ENCODE measurements at places on chromosomes 16 and 17.

DNA sequence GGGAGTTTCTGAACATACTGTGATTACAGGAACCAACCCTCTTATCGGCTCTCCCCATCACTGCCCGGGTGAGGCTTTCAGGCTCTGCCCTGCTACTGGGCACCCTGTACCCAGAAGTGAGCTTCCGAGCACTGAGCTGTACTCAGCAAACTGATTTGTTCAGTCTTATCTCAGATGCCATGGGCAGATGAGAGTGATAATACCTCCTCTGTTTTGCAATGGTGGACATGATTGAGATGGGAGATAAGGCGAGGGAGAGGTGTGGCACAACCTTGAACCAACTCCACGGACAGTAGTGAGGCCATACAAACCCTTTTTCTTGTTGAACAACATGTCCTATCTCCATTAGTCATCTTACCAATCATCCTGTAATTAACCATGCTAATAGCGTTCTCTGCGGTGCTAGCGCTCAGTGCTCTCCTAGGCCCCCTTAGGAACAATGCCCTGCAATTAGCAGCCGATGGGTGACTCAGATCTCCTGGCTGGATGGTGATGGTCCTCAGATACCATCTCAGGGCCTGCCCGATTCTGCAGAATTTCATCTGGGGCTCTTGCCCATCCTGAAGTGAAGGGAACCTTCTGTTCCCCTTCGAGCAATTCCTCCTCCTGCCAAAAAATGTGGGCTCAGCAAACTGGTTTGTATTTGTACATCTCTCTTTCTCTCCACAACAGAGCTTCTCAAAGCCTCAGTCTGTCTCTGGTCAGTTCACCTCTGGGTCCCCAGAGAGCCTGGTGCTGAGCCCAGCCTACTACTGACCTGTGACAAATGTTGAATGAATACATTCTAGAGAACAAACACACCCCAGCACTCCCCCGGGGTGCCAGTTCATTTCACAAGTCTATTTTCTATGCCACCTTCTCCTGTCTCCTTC, 139.3 kb upstream of the IRX3 start:
- DNase-seq, result peak; percentile 10

DNA sequence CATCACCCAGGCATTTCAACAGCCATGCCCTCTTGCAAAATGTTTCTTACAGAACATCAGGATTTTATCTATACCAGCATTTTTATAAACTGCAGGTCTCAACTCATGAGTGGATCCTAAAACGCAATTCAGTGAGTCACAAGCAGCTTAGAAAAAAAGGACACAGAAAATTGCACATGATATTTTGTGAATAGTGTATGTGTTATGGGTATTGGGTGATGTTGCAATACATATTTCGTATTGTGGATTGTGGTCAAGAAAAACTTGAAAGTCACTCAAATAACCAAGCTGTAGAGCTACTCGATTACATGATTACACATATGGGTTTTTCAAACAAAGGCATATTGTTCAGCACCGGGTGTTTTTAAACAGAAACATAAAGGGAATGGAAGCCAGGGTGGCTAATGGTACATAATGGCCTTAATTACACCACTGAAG, 1.4 kb downstream of the WIPI1 start:
- no peak for DNase-seq

DNA sequence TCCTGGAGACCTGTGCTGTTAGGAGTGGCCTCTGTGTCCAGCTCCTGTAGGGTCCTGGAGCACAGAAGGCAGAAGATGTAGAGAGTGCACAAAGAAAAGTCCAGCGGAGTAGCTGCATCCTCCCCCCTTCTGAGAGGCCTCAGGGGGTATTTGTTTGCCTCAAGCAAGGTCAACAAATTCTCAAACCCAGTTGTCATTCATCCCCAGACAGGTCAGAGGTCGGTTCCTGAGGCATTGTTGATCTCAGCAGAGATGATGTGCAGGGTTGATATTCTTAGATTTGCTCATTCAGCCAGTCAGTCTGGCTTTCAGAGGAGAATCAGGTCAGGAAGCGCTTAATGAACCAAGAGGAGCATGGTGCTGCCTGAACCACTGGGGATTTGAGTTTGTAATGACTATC, 8.3 kb upstream of the RBFOX1 start:
- DNase-seq, result no peak

DNA sequence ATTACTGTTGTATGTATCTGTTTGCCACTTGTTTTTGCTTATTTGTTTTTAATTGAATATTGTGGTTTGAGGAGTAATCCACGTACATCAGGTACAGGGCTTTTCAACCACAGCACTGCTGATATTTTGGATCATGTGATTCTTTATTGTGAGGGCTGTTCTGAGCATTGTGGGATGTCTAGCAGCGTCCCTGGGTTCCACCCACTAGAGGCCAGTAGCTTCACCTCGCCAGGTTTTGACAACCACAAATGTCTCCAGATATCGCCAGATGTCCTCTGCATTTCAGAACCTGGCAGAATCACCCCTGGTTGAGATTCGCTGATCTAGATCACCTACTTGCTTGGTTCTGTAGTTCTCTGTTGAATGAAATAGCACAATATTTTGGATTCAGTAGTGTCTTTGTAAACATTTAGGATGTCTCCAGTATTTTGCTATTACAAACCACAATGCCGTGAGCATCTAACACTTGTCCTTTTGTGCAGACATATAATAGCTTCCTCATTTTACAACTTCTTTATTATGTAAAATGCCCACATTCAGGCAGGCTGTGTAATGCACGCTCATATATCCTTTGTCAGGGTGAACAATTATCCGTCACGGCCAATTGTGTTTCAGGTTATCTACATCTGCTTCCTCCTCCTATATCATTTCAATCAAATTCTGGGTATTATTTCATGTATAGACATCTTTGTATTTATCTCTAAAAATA, 380.3 kb downstream of the SNX29 start:
- DNase-seq, result no peak

DNA sequence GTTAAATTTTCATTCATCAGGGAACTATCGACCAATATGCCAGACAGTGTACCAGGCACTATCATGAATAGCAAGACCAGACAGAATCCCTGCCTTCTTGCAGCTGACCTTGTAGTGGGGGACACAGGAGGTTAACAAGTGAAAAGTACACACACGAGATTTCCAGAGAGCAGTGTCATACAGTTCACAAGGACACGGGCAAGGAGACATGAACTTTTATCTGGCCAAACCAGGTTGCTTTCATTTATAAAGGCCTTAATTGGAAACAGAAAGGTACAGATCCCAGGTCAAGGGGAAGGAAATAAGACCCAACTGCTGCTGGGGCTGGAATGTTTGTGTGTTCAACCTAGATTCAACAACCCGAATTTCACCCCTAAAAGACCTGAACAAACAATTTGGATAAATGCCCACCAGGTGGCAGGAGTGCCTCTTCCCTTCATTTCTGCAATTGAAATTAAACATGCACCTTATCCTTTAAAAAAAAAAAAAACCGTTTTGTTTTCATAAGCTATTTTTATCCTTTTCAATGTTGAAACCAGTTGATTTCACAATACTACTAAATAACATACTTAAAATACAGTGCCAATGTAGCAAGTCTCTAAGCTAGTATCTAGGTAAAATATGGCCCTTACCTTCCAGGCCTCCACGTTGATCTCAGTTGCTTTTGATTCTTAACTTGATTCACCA, 65.9 kb downstream of the EMP2 start:
- DNase-seq, result peak; percentile 57

GRCh38 chr17:50221864-50222545, 20.6 kb upstream of the COL1A1 start:
- no peak for DNase-seq

DNA sequence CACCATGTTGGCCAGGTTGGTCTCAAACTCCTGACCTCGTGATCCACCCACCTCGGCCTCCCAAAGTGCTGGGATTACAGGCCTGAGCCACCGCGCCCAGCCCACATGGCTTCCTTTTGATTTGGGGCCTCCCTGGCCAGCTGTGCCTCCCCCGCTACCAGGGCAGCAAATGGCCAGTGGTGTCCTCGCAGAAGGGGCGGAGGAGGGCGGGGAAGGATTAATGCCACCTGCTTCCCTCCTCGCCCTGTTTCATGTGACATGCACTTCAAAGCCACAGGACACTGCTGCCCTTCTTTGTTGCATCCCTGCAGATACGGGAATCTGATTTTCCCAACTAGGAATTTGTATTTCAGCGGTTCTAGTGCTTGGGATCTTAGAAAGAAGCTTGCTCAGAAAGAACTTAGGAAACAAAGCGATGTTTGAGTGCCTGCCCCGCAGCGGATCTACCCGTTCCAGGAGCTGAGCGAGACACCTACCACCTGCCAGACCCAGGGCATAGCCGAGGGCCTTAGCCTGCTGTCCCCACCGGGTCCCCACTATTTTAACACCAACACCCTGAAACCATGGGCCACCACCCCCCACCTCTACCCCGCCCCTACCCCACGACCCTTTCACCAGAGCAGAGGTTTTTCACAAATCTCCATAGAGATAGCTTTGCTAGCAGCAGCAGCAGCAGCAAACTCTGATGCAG, 37.7 kb upstream of the CCDC182 start:
- DNase-seq, result no peak
